ENCODE measurements at places on chromosomes 2 and 18. TPM values are rescaled to one million over a fixed set of nuclear protein-coding genes. Genes with fewer than 3 reads are reported as not detected.

FZD7 gene
- 0.60 TPM for total RNA-seq

CELF4 gene
- total RNA-seq, result not detected

IL36RN gene
- total RNA-seq, result not detected

CCDC121 gene
- total RNA-seq, result 0.78 TPM

GLB1L gene
- 7.3 TPM for total RNA-seq

DNA sequence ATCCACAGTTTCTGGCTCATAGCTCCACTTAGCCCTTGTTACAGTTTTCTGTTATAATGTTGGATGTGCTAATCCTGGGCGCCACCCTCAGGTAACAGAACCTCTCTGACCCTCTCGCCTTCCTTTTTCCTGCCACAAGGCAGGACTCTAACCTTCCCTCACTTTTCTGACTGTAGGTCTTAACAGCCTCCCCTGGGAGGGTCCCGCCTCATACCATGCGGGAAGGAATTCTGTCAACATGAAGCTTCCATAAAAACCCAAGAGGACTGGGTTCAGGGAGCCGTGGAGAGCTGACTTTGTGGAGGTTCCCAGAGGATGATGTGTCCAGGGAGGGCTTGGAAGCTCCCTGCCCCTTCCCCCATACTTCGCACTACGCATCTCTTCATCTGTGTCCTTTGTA is 11.9 kb upstream of the RAB17 start:
- DNase-seq, result no peak

DNA sequence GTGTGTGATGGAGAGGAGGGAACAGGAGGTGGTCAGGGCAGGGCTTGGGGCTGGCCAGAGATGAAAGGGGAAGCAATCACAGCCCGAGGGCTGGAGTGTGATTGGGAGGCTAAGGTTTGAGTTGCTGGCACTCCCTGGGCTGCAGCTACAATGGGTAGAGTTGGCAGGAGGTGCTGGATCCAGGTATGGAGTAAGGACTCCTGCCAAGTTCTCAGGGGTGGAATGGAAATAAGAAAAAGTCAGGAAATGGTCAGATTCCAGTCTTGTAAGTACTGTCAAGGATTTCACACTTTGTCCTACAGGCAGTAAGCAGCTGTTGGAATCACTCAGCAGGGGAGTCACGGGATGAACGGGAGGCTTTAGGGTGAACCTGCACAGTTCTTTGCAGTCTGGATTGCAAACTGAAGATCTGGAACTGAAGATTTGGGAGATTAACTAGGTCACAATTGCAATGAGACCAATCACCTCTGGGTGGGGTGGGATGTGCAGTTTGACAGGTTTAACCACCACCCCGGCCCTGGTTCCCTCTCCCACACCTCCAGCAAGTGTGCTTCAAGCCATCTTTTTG is 10.9 kb upstream of the INPP5D start:
- DNase-seq, result no peak

DNA sequence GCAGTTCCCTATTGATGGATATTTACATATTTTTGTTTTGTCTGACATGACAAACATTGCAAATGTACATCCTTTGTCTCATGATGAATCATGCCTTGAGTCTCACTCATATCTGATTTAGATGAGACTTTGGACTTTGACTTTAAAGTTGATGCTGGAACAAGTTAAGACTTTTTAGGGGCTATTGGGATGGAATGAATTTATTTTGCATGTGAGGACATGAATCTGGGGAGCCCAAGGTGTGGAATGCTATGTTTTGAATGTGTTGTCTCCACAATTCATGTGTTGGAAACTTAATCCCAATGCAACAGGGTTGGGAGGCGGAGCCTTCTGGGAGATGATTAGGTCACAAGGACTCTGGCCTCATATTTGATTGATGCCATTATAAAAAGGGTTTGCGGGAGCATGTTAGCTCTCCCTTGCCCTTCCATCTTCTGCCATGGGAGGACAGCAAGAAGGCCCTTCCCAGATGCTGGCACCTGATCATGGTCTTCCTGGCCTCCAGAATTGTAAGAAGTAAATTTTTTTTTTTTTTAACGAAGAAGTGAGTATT is 29.1 kb upstream of the INO80D start:
- DNase-seq, result no peak

DNA sequence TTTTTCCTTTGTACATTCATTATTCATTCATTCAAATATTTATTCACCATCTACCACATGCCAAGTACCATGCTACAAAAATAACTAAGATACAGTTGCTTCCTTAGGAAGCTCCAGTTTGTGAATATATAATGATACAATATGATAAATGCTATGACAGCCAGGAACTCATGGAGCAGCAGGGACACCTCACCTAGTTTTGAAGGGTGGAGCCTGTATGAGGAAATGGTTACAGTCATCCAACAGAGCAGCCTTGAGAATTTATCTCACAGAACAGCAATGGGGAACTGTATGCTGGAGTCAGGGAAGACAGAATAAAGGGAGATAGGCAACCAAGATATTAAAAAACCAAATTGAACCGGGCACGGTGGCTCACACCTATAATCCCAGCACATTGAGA is 124.0 kb downstream of the OSBPL1A start:
- no peak for DNase-seq

- DNase-seq, result no peak
These were observed 251.1 kb downstream of the NCKAP5 start for GRCh38 chr2:133317178-133317577.

DNA sequence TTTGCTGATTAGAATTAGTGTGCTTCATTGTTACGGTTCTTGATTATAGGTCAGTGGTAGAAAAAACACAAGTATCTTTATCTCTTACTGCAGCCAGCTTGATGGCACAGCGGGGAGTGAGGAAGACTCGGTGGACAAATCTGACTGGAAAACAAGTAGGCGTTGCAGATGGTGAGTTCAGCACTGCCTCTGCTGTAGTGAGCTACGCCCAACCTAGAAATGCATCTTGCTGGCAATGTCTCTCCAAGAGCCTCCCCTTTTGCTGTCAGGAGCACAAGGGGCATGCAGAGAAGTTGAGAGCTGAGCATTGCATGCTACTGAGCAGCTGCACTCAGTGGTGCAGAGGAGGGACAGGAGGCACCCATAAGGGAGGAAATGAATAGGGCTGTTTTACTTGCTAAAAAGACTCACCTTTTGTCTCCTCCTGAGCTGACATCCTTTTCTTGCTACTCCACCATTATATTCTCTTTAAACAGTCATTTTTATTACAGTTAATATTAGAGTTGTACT is 977.3 kb upstream of the ACVR2A start:
- DNase-seq, result no peak

GRCh38 chr2:186561467-186562208 is 28.2 kb upstream of the ITGAV start:
- DNase-seq, result no peak

DNA sequence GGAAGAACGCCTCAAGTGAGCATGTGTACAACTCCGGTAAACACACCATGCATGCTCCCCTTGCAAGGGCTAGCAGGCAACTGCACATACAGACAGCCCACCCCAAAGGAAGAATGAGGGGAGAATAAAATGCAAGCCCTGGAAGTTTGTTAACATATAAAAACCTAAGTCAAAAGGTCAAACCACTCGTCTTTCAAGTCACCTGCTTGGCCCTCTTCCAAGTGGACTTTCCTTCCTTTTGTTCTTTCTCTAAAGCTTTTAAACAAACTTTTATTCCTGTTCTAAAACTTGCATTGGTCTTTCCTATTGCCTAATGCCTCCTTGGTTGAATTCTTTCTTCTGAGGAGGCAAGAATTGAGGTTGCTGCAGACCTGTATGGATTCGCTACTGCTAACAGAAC is 5.2 kb upstream of the RPIA start:
- DNase-seq, result no peak

DNA sequence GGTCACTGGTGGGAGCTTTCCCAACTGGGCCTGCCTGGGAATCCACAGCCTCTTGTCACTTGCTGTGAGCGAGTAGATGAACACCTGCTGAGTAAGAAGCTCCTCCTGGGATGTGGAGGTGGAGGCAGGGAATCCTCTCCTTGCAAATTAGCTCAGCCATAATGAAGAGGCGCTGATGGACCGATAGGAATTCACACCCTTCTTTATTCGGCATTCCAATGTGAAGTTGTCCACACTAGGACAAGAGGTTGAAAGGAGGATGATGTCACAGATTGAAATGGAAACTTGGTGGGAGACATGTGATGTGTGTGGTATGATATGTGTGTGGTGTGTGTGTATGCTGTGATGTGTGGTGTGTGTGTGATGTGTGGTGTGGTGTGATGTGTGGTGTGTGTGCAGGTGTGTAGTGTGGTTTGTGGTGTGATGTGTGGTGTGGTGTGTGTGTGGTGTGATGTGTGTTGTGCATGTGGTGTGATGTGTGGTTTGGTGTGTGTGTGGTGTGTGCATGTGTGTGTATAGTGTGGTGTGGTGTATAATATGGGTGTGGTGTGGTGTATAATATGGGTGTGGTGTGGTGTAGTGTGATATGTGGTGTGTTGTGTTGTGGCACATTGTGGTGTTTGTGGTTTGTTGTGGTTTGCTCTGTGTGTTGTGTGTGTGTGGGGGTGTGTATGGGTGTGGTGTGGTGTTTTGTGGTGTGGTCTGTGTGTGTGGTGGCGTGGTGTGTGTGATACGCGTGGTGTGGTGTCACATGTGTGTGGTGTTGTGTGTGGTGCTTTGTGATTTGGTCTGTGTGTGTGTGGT is 216.4 kb downstream of the BCL2 start:
- no peak for DNase-seq

- DNase-seq, result no peak
These were observed 228.1 kb upstream of the KCNJ3 start for GRCh38 chr2:154470376-154470775.

DNA sequence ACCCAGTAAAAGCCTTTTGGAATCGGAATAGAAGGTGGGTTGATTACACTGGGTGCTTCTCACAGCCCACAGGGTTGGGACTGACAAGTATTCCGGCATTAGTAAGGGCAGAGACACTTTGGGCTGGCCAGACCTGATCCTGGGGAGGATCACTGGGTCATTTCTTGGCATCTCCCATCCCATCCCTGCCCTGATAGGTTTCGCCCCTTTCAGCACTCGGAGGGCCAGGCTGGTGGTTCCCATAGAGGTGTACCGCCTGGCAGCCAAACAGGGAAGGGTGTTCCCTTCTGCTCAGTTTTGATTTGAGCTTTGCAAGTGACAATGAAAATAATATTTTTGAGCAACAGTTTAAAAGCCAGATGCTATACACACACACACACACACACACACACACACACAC is 37.3 kb downstream of the CYP1B1 start:
- DNase-seq, result no peak

DNA sequence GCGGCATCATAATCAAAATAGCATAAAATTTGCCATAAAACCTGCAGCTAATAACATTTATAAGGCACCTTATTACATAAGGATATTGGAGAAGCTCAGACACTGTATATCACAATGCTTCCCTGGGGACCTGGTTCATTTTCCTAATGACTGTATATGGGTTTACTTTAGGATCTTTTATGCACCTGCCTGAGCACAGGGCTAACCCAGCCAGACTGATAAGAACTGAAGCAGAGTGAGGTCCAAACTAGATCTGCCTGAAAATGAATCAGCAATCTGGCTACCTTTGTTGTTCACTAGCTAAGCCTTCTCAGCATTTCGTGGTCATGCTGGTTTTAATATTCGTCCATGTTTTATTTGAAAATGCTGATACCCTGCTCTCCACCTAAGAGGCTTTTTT is 1922.3 kb upstream of the CELF4 start:
- no peak for DNase-seq

GRCh38 chr2:75311993-75312392 is 112.7 kb upstream of the TACR1 start:
- DNase-seq, result no peak

DNA sequence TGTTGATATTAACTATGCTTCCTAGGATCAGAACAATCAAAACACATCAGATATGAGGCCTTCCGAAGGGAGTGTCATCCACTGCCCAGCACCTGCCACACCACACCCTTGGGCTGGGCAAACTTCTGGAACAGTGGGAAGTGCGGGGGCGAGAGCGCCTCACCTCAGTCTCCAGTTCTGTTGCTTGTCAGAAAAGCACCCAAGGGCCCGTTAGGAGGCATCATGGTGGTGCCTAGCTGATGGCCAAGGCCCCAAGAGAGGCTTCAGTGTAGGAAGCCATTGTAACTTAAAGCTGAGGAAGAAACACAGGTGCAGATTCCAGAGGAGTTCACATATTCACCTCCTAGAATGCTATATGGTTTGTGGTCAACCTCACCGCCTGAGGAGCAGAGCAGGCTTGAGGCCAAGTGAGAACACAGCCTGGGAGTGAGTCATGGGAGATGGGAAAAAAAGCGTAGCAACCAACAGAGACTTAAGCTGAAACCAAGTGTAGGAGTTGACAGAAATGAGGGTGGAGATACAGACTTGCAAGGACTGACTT is 85.1 kb upstream of the ATL2 start:
- DNase-seq, result no peak

- DNase-seq, result no peak
These were observed 213.8 kb upstream of the FBXO11 start for GRCh38 chr2:48120112-48120511.

DNA sequence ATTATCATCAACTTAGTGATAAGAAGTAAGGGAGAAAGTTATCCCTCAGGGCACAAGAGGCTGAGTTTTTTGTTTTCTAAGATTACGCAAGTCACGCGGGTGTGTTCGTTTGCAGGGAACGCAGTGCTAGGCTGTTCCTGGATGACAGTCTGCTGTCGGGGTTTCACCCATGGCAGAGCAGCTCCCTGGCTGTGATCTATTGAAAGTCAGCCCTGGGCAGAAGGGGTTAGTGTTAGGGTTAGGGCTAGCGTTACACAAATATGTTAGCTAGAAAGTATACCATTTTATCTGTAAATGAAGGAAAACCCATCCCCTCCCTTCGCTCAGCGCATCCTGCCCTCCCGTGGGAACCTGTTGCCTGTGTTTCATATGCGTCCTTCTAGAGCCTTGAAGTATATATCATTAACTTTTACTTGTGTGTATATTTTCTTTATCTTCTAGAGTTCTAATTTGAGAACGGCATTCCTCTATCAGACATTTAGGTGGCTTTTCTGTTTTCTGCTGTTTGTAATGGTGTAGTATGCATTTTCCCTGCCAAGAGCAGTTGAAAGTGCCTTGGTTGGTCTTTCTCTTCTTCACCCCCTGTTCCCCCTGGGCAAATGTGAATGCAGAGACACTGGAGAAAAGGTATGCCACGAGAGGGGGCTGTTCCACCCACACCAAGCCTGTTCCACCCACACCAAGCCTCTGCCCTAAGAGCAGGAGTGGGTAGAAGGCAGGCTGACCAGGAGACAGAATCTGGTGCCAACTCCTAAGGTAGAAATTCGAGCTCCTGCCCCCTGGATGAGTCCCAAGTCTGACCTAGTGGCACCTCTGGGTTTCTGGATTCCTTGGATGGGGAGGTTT is 47.0 kb downstream of the ARMC9 start:
- no peak for DNase-seq

- peak; percentile 22 for DNase-seq
These were observed 36.6 kb upstream of the METAP1D start for GRCh38 chr2:171963198-171963597.

GRCh38 chr2:144517866-144518747 is 1.8 kb downstream of the ZEB2 start:
- DNase-seq, result no peak

GRCh38 chr2:48205137-48205798 is 299.0 kb upstream of the FBXO11 start:
- DNase-seq, result no peak

DNA sequence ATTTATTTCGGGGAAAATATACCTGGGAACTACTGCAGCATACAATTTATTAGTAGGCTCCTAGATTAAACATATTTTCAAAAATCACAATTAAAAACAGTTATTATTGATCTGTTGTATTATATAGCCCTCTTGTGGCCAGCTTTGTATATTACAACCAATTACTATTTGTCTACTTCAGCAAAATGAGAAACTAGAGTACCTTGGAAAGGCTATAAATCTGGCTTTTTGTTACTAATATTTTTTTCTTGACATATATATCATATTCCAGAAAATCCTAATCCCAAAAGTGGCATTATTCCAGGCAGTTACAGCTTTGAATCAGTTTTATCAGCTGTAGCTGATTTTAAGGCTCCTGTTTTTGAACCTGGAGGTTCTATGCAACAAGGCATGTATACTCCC is 101.2 kb downstream of the UBR3 start:
- no peak for DNase-seq
